ENCODE measurements at places on chromosomes 3 and 15.

- DNase-seq, result no peak
Measured at GRCh38 chr3:86986671-86987420, 4.1 kb downstream of the VGLL3 start.

- no peak for DNase-seq
Measured at GRCh38 chr15:33022629-33023028, 171.9 kb downstream of the FMN1 start.

- no peak for DNase-seq
Measured at GRCh38 chr3:126212620-126213378, 32.4 kb upstream of the ALDH1L1 start.

- no peak for DNase-seq
Measured at GRCh38 chr15:22912256-22912655, 67.9 kb downstream of the CYFIP1 start.

DNA sequence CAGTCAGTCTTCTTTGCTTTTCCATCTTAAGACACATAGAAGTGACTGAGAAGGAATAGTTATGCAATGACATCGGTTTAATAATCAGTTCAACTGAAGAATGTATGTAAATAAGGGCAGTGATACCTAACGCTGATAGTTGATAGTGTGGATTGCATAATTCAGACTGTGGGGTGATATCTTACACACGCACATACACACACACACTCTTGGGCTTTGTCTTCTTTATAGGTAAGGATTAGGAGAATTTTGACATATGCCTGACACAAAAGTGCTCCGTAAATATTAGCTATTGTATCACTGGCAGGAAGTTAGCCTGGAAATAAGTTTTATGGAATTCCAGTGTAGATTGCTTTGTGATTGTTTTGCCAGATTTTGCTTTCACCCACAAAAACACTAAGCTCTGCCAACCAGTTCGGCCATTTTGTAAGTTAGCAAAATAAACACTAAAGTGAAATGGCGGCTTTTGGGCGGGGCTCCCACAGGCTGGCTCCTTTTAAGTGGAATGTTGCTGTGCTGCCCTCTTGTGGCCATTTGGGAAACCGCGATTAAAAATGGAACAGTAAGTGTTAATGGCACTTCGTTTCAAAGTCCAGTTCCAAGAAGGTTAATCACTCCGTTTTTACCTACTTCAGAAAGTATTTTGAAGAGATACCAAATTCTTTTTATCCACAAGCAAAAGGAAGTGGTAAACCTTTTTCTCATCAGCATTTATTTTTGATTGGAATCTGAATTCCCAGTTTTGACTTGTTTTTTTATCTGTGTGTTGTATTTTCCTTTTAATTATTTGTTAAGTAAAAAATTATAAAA is 17.7 kb downstream of the CHD2 start:
- DNase-seq, result no peak

- DNase-seq, result no peak
Measured at GRCh38 chr3:62246094-62246493, 127.3 kb downstream of the FEZF2 start.

DNA sequence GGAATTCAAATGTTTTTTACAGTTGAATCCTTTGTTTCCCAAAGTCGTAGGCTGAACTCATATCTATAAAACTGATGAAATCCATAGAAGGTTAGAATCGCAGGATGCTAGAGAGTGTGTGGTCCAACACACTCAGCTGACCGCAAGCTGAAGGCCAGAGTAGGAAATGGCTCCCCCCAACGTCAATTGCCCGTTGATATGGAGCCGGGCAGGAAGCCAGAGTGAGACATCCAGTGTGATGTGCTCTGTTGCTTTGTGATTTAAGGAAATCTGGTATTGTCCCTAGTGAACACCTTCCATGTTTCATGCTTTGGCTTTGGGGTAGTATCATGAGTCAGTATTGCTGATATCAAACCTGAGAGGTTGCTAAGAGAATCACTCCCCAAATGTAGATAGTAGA is 5.8 kb upstream of the MEX3B start:
- no peak for DNase-seq

DNA sequence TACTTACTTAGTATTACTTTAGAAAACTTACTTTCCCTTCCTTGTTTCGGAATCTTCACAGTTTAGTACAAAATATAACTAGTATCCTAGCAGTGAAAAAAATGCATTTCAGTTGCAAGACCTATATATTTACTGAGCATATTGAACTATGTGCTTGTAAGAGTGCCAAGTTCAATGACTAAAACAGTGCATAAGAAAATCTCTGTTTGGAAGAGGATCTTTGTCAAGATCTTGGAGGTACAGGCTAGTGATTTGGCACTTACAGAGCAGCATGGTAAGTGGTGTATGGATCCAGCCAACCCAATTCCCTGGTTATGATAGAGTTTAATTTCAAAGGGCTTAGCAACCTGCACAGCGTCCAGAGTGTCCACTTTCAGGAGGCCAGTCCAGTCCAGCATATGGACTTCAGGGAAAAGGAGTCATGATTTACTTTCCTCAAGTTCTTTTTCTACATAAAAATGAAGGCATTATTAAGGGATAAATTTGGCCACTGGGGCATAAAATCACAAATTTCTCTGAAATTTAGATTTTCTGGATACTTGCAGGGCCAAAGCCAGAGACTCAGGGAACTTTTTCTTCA is 625.8 kb upstream of the BCHE start:
- DNase-seq, result no peak

GRCh38 chr15:57290187-57290586 is 86.1 kb upstream of the CGNL1 start:
- no peak for DNase-seq

DNA sequence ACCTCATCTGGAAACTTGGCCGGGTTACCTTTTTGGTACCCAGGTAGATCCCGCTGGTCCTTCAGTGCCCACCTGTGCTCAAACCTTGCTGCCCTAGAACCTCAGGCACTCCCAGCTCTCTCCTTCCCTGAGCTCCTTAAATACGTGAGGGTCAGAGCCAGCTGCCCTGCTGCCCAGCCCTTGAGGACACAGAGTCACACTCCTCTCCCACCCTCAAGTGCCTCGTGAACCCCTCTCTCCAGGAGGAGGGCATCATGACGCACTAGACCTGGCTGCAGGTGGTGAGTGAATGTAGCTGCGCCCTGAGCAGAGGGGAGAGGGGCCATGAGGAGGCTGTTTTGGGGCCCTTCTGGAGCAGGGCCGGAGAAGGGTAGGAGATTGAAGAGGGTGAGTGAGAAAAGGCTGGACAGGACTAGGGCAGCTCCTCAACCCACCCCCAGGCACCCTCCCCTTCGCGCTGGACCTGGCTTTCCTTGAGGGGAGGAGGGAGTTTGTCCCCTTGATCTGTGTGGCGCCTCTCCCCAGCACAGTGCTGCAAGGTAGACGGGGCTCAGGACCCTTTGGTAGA is 941 bp downstream of the SLC12A8 start:
- DNase-seq, result no peak

DNA sequence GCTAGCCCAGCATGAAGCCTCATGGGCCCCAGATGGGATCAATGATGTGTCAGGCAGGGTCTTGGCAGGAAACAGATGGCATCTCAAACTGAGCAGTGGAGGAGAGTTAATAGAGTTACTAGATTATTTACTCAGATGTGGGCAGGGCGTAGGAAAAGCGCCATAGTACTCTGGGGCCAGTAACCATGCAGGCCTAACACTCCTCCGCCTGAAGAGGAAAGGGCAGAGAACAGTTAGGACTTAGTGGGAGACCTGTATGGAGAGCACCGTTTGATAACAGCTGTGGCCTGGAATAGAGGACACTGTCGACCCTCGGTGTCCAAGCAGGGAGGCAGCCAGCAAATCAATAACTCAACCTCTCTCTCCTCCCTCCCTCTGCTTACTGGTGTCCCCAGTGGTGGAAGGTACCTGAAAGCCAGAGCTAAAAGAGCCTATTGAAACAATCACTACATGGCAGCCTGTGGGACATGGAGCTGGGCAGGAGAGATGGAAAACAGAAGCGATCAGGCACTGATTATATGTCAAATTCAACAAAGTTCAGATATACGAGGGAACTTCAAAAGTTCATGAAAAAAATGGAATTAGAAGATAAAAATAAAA is 111.4 kb upstream of the CCNL1 start:
- DNase-seq, result no peak

GRCh38 chr3:128845778-128846485 is 33.5 kb upstream of the ACAD9 start:
- DNase-seq, result no peak

GRCh38 chr3:7607676-7608075 is 746.8 kb downstream of the GRM7 start:
- DNase-seq, result no peak

- no peak for DNase-seq
Measured at GRCh38 chr15:51353976-51354375, 12.5 kb downstream of the GLDN start.

GRCh38 chr3:50287262-50287661 is 5.0 kb downstream of the IFRD2 start:
- no peak for DNase-seq

GRCh38 chr3:117019082-117019713 is 309.6 kb downstream of the TUSC7 start:
- no peak for DNase-seq

GRCh38 chr3:19347671-19348070 is 199.4 kb downstream of the KCNH8 start:
- DNase-seq, result no peak

DNA sequence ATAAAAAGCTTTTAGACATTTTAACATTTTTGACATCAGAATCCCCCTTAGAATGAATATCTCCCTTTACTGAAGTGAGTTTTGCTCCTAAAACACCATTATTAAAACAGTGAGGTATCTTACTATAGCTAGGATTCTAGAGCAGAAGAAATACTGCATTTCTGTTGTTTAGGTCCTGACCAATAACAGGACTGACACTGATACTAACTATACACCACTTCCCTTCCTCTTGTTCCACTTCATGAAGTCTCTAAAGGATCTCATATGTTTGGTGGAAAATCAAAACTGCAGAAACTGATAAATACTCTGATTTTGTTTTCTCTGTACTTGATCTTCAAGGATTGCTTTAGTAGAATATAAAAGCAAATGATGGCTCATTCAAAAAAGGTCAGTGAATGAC is 230.7 kb downstream of the SUCLG2 start:
- DNase-seq, result no peak

- DNase-seq, result no peak
Measured at GRCh38 chr3:123169492-123169929, 32.2 kb upstream of the SEC22A start.

DNA sequence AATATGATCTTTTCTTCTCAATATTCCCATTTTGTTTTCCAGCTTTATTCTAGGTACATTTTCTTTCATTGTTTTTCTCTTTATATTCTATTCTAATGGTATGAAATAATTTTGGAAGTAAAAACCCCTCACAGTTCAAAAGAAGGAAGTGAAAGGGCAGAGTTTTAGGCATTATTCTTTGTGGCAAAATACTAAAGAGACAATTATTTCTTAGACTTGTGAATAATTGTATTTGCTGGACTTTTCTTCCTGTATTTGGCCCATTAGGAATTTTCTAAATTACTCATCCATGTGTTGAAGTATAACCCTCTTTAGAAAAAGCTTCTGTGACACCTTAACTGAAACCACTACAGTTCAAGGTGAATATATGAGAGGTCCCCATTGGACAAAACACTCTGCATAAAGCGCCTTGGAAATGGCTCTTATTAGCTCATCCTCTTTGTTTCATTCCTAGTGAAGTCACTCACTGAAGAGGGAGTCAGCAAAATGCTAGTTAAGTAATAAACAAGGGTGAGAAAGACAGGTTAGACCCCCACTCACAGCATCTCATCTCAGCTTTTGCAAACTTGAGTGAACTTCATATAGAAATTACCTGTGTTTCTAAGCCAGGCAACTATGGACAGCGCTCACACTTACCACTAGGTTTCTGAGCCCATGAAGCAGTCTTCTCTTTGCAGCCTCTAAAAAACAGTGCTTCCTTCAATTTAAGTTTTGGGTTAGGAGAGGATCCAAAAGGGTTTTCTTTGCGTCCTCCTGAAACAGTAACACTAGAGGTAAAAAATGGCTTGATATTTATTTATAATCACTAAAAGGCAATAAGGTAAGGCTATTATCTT is 327.5 kb downstream of the ARPP21 start:
- no peak for DNase-seq

DNA sequence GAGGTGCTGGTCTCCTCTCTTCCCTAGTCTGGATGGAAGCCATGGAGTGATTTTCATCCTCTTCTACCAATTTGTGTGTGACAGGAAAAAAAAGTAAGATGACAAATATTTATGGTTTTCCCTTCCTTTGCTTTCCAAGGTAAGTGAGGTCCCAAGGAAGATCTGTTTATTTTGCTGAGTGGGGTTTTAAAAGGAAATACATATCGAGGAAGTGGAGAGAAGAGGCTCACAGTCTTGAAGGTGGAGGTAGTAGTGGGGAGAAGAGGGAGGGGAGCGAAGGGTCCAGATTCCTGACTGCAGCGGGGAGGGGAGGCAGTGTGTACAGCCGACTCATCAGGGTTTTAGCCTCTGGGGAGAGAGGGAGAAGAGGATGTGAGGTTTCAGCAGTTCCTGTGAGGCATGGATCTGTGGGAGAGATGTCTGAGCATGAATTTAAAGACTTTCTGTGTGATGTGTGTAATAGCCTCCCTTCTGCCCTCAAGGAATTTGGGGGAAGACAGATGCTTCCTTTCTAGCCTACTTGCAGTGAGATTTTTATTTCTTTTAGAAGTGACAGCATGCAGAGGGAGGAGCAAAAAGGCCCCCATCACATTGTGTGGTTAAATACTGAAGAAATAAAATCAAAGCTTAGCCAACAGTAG is 272.4 kb downstream of the THRB start:
- peak; percentile 67 for DNase-seq

- DNase-seq, result no peak
Measured at GRCh38 chr3:138945709-138946662, 951 bp downstream of the FOXL2 start.

DNA sequence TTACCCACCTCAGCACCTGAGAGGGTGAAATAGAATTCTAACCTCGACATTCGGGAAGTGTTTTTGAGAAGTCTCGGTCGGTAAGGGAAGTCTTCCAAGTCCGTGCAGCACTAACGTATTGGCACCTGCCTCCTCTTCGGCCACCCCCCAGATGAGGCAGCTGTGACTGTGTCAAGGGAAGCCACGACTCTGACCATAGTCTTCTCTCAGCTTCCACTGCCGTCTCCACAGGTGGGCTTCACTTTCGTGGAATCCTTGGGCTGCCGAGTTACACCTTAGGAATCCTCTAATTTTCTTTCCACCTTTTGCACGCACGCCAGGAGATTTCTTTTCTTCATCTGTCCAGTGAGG is 775 bp downstream of the CCNDBP1 start:
- DNase-seq, result no peak

- DNase-seq, result no peak
Measured at GRCh38 chr3:142977399-142977728, 13.9 kb upstream of the PAQR9 start.

DNA sequence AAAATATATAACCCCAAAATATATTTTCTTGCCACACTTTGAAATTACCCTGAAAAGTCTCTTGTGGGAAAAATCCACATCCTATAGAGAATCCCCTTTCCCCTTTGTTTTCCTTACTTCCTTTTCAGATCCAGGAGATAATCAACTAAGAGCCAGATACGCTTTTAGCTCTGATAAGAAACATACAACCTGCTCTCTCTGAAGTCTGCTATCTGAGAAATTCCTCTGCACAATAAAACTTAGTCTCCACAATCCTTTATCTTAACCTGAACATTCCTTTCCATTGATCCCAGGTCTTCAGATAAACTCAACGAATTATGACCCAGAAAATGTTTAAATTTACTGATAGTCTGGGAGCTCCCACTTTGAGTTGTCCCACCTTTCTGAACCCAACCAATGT is 233.4 kb upstream of the SETMAR start:
- no peak for DNase-seq

Data from vagina (tissue), 2 donors.